MCF 10A (cell line): ENCODE measurements at places on chromosomes 7 and 10.

GRCh38 chr10:59980356-59980755 lies 74.0 kb upstream of the CCDC6 start:
- no peak for DNase-seq

DNA sequence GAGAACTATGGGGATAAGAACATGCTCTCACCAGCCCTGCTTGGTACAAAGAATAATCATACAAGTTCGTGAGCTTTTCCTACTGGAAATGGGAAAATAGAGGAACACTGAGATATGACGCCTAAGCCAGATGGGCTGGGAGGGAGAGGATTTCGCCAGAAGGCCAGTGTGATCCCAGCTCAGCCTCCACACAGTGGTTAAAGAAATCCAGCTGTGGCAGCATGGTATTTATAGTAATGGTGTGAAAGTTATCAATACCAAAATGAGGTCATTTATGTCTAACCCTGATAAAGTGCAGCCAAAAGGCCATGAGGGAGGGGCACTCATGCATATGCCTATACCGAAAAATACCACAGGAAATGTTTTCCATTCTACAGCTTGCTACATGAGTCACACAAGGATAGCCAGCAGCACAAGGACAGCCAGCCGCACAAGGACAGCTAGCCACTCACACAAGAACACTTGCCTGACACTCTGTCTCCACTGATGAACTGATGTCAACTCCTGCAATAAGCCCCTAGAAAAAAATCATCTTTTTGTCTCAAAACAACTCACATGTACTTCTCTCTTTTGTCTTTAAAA lies 49.4 kb downstream of the FRMPD2 start:
- peak; percentile 5 for DNase-seq

DNA sequence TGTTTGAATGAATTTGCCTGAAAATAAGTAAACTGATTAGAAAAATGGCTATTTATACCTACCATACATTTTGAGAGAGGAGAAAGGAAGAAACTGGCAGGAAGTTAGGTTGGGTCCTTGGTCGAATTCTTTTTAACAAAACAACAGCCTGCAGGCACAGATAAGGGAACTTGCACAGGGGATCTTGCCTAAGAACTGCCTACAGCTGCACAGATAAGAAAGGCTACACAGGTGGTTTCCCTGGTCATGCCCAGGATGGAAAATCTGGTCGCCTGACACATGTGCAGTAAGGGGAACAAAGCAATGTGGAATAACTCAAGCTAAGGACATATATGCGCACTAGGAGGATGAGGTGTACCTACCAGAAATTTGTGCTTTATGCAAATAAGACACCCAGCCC lies 732.1 kb upstream of the POT1 start:
- no peak for DNase-seq

GRCh38 chr10:48981310-48981907 lies 41.8 kb upstream of the LRRC18 start:
- peak; percentile 63 for DNase-seq

DNA sequence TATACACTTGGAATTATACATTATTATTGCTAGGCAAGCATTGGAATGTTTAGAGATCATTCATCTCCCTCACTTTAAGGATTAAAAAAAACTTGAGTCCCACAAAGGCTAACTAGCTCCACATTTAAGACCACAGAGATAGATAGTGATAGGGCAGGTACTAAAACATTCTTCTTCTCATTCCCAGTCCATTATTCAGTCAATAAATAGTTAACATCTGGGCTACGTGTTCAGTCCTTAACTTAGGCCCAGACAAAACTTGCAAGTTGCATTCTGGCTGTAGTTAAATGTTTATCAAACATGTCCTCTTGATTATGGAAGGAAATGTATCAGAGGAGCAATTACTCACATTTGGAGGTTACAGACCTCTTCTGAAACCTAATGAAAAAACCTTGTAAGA lies 2.4 kb downstream of the GNG11 start:
- no peak for DNase-seq

GRCh38 chr7:124152859-124153692 lies 120.2 kb upstream of the TMEM229A start:
- peak; percentile 62 for DNase-seq

- no peak for DNase-seq
Measured at GRCh38 chr10:11553773-11554381, 57.6 kb downstream of the USP6NL start.

- DNase-seq: peak; percentile 52
Measured at GRCh38 chr7:23022258-23022769, 8.4 kb upstream of the HYCC1 start.

DNA sequence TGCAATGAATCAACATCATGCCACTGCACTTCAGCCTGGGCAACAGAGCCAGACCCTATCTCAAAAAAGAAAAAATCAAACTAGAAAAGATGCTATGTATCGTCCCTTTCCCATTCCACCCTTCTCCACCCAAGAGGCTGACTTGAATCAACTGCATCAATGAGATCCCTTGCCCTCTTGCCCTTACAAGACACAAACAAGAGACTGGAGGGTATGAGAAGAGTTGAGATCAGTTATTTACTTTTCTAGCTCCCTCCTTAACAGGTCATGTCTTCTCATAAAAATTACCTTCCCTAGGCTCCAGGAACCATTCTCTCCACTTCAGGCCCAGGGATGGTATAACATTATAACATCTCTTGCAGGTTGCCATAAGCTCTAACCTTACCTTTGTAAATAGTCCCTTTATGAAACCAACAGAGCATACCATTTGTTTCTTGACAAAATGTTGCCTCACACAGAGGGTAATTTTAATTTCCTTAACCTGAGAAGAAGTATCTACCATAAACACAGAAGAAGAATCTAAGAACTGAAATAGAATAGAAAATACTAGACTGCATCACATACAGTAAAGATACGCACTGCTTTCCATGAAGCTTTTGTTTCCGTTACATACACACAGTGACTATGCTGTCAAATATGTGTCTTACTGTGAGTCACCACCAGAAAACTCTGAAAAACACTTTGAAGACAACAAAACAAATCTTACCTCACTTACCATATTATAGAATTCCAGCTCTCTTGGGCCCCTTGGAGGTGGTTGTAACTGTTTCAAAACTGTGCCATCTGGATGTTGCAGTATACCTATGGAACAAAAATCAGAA lies 30.5 kb downstream of the IPMK start:
- DNase-seq: peak; percentile 78

DNA sequence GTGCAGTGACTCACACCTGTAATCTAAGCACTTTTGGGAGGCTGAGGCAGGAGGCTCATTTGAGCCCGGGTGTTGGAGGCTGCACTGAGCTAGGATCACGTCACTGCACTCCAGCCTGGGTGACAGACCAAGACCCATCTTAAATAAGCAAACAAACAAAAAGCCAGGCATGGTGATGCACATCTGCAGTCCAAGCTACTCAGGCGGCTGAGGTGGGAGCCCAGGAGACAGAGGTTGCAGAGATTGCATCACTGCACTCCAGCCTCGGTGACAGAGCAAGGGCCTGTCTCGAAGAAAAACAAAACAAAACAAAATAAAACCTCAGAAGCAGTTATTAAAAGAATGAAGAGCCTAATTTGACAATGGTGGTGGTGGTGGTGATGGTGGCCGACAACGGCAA lies 132.5 kb downstream of the PARD3 start:
- DNase-seq: no peak

GRCh38 chr7:148964483-148965267 lies 63.6 kb downstream of the PDIA4 start:
- no peak for DNase-seq

- DNase-seq: no peak
Measured at GRCh38 chr7:140160308-140160707, 16.5 kb downstream of the KDM7A start.

GRCh38 chr10:115831016-115831415 lies 442.0 kb downstream of the GFRA1 start:
- DNase-seq: no peak

GRCh38 chr10:23344241-23344841 lies at the start of gene C10orf67:
TSS of gene C10orf67 (minus strand) at chr10:23344797. CDS start at chr10:23344774, 23 bp downstream.
- no peak for DNase-seq

DNA sequence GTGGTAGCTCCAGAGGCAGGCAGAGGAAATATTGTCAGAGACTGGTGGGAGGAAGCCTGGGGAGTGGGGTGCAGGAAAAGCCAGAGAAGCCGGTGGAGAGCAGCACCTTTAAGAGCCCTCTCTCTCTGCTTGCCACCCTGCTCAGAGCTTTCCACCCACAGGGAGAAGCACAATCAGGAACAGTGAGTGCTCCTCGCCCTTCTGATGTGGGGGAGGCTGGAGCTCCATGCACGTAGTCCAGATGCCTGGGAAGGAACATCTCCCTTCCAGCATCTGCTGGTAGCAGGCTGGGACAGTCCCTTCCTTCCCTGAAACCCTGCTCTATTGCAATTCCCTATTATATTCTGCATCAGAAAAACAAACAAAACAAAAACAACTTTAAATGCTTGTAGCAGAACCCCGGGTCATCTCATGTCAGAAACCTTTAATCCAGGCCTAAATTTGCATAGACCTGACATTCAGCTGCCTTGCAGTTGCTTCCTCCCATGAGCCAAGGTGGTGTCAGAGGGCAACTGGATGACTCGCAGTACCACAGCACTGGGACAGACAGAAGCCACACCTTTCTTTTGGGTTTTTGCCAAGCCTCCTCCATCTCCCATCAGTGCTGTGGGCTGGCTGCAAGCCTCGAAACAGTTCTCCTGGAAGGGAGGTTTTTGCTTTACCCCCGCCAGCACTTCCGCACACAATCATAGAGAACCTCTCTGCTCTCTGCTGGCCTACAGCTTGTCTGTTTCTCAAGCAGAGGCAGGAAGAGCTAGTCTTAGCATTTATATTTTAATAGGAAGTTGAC lies 13.1 kb downstream of the AVPI1 start:
- DNase-seq: peak; percentile 75

GRCh38 chr7:31058688-31059087 lies 6.6 kb downstream of the ADCYAP1R1 start:
- DNase-seq: no peak

GRCh38 chr10:75100764-75101291 lies 10.6 kb upstream of the SAMD8 start:
- no peak for DNase-seq

DNA sequence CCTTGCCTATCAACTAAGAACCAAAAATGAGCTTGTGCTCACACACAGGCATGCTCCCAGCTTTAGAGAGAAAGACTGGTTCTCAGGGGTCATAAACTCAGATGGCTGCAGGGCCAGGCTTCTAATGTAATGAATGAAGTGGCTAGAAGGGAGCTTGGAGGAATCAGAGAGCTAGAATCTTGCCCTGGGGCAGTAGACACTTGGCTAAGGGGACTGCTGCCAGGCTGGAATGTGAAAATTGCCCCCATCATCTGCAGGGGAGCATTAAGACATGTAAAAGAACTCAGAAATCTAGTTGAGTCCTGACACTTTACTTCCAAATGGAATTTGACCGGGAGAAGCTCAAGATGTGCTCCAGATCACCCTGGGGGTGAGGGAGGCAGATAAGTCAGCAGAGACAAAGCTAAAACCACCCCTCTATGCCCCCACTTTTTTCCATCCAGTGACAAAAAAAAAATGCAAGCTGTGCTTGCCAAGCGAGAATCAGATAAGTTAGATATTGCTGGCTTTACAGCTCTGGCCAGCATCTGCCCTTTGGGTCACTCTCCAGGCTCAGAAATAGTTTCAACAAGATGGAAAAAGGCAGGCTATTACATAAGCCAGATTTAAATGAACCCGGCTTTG lies 2.3 kb upstream of the SLC16A9 start:
- no peak for DNase-seq

- DNase-seq: no peak
Measured at GRCh38 chr7:7119729-7120128, 62.6 kb upstream of the C1GALT1 start.

DNA sequence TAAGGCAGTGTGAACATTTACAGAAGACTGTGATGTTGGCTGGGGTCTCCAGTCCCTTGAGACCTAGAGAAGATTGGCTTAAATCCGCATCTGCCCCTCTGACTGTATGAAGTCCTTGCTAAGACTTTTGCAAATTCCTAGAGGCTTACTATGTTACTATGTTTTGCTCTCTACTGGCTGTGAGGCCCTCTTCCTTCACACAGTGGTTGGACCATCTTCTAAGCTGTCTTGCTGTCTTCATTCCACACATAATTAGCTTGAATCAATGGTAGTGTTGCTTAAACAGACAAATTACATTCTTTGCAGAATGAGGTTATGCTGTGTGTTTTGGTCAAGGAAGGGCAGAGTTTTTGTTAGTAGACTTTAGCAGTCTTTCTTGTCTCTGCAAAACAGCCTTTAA lies 658.0 kb downstream of the TYW1 start:
- no peak for DNase-seq

- no peak for DNase-seq
Measured at GRCh38 chr10:31321396-31321941, 2.5 kb downstream of the ZEB1 start.

GRCh38 chr10:30931094-30931493 lies 100.6 kb downstream of the ZNF438 start:
- DNase-seq: no peak

GRCh38 chr7:148700661-148701064 lies 2.0 kb downstream of the CUL1 start:
- peak; percentile 45 for DNase-seq

DNA sequence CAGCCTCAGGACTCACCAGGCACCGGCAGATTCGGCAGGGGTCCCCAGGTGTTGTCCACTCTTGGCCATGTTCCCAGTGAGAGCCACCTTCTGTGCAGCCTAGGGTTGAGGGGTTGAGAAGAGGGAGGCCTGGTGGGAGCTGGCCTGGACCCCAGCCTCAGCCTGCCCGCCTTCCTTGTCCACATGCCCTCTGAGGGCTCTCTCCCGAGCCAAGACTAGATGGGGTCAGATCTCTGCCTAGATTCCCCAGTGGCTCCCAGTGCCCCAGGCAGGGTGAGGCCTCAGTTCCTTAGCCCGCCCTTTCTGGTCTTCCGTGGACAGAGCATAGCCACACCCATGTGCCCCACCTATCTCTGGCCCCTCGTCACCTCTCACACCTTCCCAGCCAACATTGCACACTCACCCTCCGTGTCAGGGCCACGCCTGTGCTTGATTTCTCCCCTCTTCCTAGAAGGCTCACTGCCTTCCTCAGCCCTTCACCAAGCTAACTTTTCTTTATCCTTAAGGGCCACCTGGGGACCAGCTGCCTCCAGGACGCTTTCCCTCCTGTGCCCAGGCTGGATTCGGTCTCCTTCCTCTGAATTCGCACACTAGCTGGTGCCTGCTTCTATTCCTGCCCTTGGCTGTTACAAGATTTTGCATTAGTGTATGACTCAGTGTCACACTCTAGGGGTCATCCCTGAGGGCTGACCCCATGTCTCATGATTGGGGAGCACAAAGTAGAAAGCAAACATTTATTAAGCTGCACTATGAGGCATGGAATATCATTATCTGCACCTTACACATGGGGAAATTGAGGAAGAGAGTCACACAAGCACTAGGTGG lies 7.5 kb downstream of the KCP start:
- DNase-seq: no peak

DNA sequence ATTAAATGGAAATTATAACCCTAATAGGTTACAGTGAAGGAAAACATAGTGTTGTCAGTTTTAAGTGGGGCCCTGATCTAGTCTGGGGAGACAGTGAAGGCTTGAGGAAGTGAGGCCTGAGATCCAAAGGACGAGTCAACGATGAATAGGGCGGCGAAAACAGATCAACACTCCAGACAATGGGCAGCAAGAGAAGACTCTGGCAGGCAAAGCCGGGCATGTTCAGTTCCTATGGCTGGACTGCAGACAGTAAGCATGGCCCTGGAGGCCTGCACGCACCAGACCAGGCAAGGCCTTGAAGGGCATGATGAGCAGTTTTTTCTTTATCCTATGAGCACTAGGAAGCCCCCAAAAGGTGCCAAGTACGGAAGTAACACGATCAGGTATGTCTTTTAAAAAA lies 127.8 kb downstream of the RNF216 start:
- no peak for DNase-seq

- DNase-seq: peak; percentile 52
Measured at GRCh38 chr10:60465801-60466200, 76.1 kb upstream of the ANK3 start.

GRCh38 chr10:99329304-99329553 lies at the start of gene CNNM1:
TSS of gene CNNM1 (plus strand) at chr10:99329356. CDS start at chr10:99329388, 32 bp downstream.
- no peak for DNase-seq
